ENCODE measurements at places on chromosomes 16 and 17.

- no peak for DNase-seq
Measured at GRCh38 chr16:88968589-88969280, 8.3 kb downstream of the CBFA2T3 start.

GRCh38 chr17:67511012-67511411 lies 133.9 kb downstream of the PITPNC1 start:
- DNase-seq, result no peak

DNA sequence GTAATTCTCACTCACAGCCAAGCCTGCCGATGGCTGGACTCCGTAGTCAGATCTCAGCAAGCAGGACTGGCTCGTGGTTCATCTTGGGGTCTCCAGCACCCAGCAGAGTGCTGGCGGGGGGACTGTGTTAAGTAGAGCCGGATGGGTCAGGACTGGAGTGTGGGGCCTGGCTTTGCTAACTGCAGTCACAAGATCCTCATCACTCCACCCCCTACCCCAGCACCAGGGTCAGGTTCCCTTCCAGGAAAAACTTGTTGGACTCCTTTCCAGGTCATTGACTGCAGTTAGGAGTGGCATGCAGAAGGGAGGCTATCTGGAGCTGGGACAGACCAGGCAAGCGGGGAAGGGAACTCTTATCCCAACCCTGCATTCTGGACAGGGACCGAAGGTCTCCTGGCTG lies 6.0 kb downstream of the CIITA start:
- DNase-seq, result no peak

DNA sequence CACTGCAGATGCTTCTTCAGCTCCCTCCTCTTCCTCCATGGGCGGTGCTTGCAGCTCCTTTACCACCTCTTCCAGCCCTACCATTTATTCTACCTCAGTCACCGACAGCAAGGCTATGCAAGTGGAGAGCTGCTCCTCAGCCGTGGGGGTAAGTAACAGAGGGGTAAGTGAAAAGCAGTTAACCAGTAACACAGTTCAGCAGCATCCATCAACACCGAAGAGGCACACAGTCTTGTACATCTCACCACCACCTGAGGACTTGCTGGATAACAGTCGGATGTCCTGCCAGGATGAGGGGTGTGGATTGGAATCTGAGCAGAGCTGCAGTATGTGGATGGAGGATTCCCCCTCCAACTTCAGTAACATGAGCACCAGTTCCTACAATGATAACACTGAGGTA lies 79.3 kb downstream of the NQO1 start:
- no peak for DNase-seq

DNA sequence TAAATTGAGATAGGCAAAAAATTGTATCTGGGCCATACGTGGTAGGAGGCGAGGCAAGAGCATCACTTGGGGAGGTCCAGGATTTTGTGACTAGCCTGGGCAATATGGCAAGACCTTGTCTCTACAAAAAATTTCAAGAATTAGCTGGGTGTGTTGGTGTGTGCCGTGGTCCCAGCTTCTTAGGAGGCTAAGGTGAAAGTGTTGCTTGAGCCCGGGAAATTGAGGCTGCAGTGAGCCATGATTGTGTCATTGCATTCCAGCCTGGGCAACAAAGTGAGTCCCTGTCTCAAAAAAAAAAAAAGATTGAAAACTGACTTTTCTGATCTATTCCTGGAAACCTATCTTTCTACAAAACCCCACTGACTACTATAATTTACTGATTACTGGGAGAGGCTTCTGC lies 26.7 kb downstream of the CDK12 start:
- DNase-seq, result no peak

GRCh38 chr17:57305908-57306504 lies 49.7 kb downstream of the MSI2 start:
- DNase-seq, result no peak

GRCh38 chr16:11325404-11326083 lies 19.7 kb upstream of the RMI2 start:
- DNase-seq, result peak; percentile 85

- DNase-seq, result peak; percentile 70
Measured at GRCh38 chr17:62626719-62627218, 701 bp upstream of the MRC2 start.

DNA sequence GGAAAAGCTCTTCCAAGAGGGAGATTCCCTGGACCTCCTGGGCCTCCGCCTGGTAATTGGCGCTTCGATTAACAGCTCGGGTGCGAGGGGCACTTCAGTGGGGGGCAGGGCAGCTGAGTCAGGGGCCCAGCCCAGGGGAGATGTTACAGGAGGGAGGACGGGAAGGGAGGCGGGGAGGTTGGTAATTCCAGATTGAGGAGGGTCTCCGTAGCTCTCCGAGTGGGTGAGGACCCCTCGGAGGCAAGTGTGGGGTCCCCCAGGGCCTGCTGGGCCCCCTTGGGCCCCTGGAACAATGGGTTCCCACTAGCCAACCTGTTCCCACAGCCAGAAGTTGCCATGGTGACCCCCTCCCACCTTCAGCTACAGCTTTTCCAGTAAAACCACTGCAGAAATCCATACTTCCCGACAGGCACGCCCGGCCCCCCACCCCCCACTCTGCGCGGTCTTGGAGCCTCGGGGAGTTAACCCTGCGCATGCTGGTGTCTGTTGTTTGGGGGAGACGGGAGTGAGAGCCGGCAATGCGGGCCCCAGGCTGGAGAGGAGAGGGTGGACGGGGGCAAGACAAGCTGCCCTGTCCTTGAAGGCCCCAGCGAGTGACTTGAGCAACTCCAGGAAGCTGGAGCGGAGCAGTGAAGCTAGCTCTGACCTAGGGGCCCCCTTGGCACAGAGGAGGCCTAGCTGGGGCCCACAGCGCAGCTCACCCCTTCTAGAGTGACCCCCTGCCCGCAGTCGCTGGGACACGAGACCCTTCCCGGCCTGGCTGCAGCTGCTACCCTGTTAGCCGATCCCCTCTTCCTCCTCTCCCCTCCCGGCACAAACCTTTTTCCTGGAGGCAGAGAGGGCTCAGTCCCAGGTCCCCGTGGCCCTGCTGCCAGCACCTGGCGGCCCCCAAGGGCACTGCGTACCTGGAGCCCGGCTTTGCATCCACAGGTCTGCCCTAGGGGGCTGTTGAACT lies 37.8 kb downstream of the TMEM235 start:
- no peak for DNase-seq

- DNase-seq, result no peak
Measured at GRCh38 chr17:59423137-59423724, 91.8 kb downstream of the YPEL2 start.

DNA sequence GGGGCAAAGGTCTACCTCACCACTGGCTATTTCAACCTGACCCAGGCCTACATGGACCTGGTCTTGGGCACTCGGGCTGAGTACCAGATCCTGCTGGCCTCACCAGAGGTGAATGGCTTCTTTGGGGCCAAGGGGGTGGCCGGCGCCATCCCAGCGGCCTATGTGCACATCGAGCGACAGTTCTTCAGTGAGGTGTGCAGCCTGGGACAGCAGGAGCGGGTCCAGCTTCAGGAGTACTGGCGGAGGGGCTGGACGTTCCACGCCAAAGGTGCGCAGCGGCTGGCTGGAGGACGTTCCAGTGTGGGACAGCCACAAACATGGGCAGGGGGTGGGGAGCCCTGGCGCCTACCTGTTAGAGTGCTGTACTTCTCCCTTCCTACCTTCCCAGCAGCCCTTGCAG lies 25.4 kb downstream of the PGS1 start:
- no peak for DNase-seq

DNA sequence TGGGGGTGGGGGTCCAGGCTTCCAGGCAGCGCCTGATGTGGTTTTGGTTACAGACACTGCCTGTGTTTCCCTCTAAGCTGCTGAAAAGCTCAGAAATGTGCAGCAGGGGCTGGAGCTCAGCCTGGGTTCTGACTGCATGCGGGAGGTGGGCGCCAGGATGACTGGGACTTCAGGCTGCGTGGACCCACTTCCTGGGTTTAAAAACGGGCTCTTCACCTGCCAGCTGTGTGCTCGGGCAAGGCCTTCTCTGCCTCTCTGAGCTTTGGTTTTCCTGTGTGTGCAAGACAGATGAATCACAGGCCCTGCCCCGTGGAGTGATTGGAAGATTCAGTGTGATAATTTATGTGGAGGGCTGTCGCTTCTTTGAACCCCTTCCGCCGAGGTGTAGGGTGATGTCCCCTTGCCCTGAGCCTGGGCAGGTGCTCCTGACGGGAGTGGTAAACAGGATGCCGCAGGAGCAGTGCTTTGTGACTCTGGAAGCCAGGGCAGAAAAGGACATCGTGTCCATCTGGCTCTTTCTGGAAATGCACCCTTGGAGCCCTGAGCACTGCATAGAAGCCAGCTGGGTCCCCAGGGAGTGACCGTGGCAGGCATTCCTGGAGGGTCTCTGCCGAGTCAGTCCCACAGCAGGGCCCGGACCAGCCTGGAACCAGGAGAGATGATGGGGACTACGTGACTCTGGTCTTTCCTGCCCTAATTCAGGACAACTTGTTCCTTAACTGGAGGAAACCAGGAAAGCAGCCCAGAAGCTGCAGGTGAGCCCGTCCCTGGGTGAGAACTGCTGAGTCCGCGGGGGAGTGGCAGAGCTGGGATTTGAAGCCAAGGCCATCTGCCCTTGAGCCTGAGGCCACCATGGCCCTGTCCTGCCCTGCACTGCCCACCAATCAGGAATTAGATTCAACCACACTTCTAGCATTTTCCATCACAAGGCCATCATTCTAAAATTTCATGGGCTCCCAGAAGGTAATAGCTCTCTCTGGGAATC lies 28.5 kb upstream of the SLC7A5 start:
- DNase-seq, result peak; percentile 68

DNA sequence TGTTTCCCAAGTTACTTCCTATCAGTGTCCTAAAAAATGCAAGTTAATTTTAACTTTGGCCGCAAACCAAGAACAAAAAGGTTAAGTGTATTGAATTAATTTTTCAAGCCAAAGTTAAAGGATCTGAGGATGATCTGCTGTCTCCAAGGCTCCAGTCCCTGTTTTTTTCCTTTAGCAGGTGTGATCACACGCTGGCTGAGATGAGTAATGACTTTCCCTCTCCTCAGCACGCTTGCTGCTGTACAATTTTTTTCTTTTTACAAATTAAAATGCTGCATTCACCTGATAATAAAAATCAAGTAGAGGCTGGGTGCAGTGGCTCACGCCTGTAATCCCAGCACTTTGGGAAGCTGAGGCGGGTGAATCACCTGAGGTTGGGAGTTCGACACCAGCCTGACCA lies 3.9 kb upstream of the TNFSF12 start:
- DNase-seq, result no peak

- DNase-seq, result no peak
Measured at GRCh38 chr17:6254036-6254435, 180.9 kb downstream of the AIPL1 start.

DNA sequence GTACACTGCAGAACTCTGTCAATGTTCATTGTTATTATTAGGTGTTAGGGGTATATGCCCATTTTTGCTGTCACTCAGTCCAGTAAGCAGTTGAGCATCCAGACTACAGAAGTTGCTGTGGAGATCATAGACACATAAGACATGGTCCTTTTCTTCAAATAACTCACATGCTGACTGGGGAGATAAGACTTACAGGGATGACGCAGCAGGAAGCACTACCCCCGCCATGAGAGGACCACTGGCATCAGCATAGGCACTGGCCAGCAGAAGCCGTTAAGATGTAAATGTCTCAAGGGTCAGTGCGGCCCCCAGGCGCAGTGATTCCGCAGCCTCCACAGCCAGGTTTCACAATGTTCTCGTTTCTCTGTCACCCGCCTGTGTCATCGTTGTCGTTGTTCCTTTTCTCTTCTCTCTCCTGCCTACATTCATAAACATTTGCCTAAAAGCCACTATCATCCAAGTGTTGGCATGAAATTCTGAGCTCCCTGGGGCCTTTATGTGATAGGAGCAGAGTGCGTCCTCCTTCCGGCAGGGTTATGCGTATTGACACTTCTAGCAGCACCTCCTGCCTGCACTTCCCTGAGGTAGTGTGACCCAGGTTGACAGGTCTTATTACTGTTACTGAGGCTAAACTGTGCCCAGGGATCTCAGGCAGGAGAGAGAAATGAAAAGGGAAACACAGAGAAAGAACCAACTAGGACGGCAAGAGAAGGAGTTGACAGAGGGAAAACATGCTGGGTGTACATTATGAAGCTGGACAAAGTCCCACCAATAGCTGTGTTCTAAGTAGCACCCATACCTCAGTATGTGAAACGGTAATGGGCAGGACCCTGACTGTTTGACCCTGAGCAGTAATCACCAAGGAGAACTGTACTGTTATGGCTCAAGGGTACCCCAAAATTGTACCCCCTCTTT lies 17.9 kb downstream of the TANGO6 start:
- no peak for DNase-seq

- DNase-seq, result no peak
Measured at GRCh38 chr16:30867747-30868146, 26.1 kb downstream of the BCL7C start.

- DNase-seq, result no peak
Measured at GRCh38 chr17:75647921-75648320, 14.7 kb downstream of the SMIM5 start.

DNA sequence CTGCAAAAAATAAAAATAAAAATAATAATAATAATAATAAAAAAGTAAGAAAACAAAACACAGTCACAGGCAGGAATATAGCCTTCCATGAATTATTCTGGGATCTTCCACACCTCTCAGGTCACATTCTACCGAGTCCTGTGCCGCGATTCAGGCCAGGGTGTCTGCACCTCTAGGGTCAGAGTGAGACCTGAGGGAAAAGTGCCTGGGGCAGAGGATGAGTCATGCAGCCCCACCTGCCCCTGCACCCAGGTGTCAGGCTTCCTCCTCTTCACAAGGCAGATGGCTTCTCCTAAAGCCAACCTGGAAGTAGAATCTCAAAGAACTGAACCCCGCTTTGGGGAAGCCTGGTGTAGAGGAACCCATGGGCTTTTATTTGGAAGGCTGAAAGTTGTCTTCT lies 283.7 kb downstream of the CPPED1 start:
- no peak for DNase-seq

GRCh38 chr16:68969338-68969737 lies 126.0 kb downstream of the TANGO6 start:
- no peak for DNase-seq

DNA sequence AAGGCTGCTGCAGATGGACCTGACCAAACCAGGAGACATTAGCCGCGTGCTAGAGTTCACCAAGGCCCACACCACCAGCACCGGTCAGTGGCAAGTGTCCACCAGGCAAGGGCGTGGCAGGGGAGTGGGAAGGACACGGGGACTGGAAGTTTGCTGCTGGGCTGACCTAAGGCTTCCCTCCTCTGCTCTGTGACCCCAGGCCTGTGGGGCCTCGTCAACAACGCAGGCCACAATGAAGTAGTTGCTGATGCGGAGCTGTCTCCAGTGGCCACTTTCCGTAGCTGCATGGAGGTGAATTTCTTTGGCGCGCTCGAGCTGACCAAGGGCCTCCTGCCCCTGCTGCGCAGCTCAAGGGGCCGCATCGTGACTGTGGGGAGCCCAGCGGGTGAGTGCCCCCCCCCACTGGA lies 4.8 kb downstream of the HSD11B2 start:
- DNase-seq, result no peak

All from MV-4-11 (cell line).